ENCODE measurements at places on chromosomes 7 and 10.

- H3K36me3 ChIP-seq = no peaks in the 10 kb centered on the region
- H3K4me3 ChIP-seq = no peak overlapping the region
- no peaks in the 10 kb centered on the region for H3K4me1 ChIP-seq
- no peak for DNase-seq
- H3K27me3 ChIP-seq = no peaks in the 10 kb centered on the region
- H3K27ac ChIP-seq = no peak overlapping the region
These were observed 285.2 kb downstream of the AUTS2 start for GRCh38 chr7:69883399-69883891.

DNA sequence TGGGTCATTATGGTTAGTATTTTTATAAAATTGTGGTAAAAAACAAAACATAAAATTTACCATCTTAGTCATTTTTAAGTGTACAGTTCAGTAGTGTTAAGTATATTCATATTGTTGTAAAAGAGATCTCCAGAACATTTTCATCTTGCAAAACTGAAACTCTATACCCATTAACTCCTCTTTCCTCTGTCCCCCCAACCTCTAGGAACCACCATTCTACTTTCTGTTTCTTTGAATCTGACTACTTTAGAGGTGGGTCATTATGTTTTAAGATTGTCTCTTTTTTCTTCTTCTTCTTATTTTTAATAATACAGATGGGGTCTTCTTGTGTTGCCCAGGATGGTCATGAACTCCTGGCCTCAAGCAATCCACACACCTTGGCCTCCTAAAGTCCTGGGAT is 84.1 kb downstream of the DOCK4 start:
- H3K4me3 ChIP-seq = no peak overlapping the region
- no peak overlapping the region for H3K27ac ChIP-seq
- H3K36me3 ChIP-seq = no peaks in the 10 kb centered on the region
- H3K4me1 ChIP-seq = peaks cover 12% of the 10 kb centered on the region
- H3K27me3 ChIP-seq = no peaks in the 10 kb centered on the region

DNA sequence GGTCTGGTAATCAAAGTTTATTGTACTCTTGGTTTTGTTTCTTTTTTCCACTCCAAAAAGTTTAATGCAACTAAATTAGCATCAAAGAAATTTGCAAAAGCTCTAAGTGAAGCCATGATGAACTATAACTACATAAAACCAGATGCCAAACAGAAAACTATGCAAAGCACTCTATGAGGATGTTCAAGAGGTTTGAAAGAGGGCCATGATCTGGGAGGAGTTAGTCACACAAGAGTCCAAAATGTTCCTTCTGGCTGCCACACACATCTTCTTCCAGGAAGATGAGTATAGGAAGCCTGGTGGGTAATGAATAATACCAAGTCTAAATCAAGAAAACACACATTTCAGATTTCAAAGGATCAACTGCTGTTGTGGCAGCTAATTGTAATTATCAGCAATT is 28.4 kb downstream of the GLI3 start:
- H3K27me3 ChIP-seq = peaks cover 4% of the 10 kb centered on the region
- no peak overlapping the region for H3K4me3 ChIP-seq
- H3K4me1 ChIP-seq = no peaks in the 10 kb centered on the region
- H3K36me3 ChIP-seq = no peaks in the 10 kb centered on the region

GRCh38 chr10:75826846-75827245 is 395.4 kb downstream of the LRMDA start:
- no peak for DNase-seq
- H3K36me3 ChIP-seq = no peaks in the 10 kb centered on the region
- no peak overlapping the region for H3K27ac ChIP-seq
- no peaks in the 10 kb centered on the region for H3K27me3 ChIP-seq
- no peaks in the 10 kb centered on the region for H3K4me1 ChIP-seq

- no peaks in the 10 kb centered on the region for H3K36me3 ChIP-seq
- DNase-seq = no peak
- no peak overlapping the region for H3K27ac ChIP-seq
- no peak overlapping the region for H3K4me3 ChIP-seq
- no peaks in the 10 kb centered on the region for H3K4me1 ChIP-seq
These were observed 43.7 kb upstream of the SLIT1 start for GRCh38 chr10:97229322-97230015.

Data from right lobe of liver (tissue), 6 donors.